DND-41 (cell line): ENCODE measurements at places on chromosomes 11 and 22.
A peak's percentile ranks its signal among the peaks of the same experiment; 100 is the strongest.

DNA sequence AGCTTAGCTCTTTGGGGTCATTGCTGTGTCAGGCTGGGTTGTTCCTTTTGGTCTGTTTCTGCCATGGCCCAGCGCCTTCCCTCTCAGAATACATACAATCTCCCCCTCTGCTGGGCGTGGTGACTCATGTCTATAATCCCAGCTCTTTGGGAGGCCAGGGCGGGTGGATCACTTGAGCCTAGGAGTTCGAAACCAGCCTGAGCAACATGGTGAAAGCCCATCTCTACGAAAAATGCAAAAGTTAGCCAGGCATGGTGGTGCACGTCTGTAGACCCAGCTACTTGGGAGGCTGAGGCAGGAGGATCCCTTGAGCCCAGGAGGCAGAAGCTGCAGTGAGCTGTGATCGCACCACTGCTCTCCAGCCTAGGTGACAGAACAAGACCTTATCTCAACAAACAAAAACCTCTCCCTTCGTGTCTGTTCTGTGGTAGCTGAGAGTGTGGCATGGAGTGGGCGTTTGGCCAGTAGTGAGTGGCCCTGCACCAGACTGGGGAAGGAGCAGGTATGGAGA is 46.7 kb upstream of the RAB1B start:
- no peak for DNase-seq

DNA sequence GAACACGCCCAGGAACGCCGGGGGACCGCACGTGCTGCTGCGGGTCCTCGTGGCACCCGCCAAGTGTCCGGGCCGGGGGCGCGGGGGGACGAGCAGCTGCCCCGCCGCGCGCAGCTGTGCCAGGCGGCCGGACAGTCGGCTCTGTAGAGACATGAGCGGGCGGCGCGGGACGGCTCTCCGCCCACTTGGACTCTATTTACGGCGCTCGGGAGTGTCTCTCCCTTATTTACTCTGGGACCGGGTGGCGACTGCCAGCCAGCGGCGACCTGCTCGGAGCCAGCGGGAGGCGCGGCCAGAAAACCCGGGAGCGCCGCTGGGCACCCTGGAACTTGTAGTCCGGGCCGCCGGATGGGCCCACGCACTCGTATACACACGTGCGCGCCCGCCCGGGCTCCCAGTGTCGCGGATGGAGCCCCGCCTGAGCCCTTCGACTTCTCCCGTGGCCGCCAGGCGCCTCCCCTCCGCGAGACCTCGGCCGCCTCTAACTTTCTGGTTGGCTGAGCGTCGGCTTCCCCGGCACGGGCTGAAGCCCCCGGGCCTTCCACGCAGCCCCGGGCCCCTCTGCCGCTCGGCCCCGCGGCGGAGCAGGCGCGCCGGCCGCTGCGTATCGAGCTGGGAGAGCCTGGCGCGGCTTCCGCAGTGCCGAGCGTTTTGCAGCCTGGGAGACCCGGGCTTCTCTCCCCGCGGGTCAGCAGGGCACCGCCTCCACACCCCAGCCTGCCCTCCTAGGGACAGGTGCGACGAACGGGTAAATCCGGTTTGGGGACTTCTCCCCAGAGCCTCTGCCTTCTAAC is at the start of gene MACROD1:
Gene MACROD1 (minus strand): TSS at position 272 of the 794 bp plus-strand sequence. CDS start 119 bp downstream, at position 153.
- DNase-seq = peak; percentile 85

DNA sequence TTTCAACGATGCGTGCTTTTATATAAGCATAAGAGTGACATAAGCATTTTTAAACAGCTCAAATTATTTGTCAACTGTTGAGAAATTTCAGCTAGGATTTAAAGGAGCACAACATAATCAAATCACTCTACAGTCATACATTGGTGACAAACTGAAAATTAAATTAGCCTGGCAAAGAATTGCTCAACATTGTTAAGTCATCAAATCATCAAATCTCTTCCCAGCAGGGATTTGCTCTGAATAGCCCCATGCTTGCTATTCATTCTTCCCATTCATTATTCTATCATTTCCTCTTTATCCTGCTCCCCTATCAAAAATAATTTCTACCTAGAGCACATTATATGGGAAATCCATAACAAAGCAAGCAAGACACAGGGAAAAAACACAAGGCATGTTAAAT is 198.7 kb upstream of the LUZP2 start:
- no peak for DNase-seq

GRCh38 chr11:25727944-25728343 is 604.0 kb upstream of the ANO3 start:
- DNase-seq = no peak

DNA sequence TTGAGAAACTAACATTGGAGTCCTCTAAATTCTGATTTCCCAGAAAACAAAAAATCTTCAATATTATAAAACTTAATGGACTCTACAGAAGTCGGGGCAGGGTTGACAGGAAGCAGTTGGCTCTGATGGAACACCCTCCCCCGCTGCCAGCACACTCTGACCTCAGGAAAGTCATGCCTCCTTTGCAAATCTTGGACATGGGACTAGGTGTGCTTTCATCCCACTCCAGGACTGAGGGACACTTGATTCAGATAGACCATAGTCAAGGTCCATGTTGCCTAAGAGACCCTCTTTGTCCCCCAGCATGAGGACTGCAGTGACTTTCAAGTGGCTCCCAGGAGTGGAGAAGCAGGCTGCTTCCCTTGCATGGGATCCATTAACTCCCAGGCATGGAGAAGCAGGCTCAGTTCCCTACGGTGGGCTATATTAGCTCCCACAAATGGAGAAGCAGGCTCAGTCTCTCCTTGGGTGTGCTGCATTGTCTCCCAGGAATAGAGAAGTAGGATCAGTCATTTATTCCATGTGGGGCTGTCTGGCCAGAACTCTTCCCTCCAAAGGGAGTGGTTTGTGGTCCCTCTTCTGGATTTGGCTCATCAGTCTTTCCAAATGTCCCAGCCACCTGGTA is 38.3 kb downstream of the C22orf31 start:
- DNase-seq = no peak

- DNase-seq = no peak
Observed at GRCh38 chr22:28706845-28707244, 27.2 kb upstream of the TTC28 start.

DNA sequence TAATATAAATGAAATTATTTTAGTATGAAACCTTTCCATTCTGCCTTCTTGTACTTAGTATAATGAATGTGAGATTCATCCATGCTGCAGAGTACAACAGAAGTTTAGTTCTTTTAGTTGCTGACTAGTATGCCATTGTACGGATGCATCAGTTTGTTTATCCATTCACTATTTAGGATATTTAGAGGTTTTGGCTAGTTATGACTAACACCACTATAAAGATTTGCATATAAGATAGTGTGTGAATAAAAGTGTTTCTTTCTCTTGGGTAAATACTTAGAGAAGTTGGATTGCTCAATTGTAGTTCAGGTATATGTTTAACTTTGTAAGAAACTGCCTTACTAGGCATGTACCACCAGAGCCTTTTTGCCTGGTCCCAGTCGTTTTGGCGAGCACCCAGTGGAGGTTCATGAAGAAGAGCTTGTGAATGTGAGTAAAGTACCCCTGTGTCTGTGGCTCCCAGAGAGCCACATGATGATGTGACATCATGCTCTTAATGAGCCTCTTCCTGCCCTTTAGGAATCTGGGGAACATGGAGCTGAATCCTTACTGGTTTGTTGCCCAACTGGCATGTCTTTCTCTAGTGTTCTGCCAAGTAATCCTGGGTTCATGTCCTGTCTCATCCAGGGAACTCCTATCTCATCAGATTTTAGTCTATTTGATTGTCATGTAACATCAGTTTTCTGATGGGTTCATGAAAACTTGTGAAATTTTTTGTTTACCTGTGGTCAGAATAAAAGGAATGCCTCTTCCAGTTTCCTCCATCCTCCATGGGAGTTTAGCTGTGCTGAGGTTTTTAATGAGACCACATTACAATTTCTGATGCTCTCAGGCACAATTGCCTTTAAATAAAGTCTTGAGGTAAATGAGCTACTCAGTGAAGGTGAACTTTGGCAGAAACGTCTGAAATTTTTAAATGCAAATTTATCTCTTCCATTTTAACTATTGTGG is 234.8 kb downstream of the CASP12 start:
- DNase-seq = no peak

DNA sequence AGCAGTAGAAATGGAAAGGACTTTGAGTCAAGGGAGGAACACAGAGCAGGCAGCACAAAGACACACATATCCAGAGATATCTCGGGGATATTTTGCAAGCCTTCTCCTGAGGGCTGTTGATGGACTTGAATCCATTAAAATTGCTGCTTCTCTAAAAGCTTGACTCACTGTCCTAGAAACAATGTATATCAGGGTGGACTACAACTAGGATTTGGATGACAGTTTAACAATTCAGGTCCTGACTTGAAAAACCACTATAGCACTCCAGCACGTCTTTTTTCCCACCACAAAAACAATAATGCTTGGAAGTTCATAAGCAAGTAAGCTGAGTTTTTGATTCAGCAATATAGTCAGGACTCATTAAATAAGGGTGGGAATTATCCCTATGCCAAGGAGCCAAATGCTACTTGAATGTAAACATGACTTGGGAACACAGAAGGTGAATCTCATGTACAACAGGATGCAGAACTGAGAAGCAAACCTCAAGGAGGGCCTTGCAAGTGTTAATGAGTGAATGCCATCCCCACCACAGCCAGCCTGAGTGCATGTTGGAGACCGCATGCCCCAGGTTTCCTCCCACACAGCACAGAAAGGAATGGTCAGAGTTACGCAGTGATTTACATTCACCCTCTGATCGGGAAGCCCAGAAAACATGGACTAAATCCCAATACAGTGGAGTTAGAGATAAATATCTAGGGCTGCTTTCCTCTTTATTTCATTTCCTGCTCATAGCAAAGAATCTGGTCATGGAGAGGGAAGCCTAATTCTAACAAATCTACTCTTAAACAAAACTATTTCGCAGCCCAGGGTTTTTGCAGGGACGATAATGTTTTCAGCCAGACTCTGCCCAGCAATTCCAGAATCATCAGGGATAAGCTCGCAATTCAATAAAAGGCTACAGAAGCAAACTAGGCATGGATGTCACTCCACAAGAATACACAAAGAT is 98.4 kb upstream of the OR9G4 start:
- DNase-seq = no peak

GRCh38 chr22:20154602-20155187 is 3.8 kb upstream of the CCDC188 start:
- DNase-seq = no peak

DNA sequence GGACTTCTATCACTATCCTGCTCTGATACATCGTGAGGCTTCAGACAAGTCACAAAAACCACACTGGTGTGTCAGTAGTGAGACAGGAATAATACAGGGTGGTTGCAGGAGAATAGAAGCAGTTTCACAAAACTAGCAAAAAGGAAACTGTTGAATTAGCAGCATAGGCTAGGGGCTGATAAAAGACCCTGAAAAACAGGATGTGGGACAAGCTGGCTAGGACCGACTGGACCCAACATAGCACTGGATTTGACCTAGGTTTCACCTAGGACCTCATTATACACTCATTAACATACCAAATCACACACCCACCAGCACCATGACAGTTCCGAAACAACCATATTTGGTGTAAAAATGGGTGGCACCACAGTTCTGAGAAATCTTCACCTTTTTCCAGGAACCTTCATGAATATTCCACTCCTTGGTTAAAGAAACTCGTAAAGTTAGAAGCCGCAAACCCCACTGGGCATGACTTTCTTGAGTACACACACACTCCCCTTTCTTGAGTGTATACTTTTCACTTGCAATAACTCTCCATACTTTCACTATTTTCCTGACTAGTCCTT is 76.2 kb downstream of the SLC1A2 start:
- no peak for DNase-seq

DNA sequence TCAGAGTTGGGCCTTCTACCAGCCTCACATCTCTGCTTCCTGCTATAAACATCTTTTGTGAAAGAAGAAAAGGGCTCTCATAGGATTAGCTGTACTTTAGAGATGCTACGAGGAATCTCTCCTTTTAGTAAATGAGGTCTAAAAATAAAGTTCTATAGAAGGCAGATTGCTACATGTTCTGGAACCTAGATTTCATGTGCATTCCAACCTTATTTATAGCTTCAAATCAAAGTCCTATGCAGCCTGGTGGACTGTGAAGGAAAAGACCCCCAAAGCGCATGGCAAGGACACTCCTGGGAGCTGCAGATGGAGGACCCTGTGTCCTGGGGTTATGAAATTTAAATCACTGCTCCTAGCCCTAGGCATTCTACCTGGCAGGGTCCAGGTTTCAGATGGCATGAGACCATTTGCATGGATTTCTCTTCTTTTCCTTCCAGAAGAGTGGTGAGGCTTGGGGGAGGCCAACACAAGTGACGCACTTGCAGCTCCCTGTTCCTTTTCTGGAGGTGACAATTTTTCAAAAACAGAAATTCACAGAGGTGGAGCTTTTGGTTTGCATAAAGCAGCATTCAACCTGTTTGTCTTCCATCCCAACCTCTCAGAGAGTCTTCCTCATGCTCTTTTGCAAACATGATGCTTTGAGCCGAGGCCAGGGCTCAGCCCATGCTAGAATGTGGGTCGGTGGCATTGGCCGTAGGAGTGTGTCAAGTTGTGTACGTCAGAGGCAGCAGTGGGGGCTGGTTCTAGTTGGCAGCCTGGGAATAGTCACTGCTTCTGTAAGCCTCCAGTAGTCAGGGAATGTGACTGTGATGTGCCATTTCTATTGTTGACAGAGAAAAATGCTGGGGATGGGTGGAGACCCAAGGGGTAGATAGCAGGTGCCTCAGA is 6.3 kb downstream of the CRY2 start:
- DNase-seq = no peak

GRCh38 chr22:39090426-39091064 is 6.5 kb upstream of the APOBEC3H start:
- DNase-seq = peak; percentile 85

- no peak for DNase-seq
Observed at GRCh38 chr22:50437511-50438304, 37.1 kb downstream of the SBF1 start.

- DNase-seq = no peak
Observed at GRCh38 chr11:69911310-69912160, 92.3 kb upstream of the FGF3 start.

GRCh38 chr11:11608783-11609232 is 13.0 kb downstream of the GALNT18 start:
- peak; percentile 11 for DNase-seq

DNA sequence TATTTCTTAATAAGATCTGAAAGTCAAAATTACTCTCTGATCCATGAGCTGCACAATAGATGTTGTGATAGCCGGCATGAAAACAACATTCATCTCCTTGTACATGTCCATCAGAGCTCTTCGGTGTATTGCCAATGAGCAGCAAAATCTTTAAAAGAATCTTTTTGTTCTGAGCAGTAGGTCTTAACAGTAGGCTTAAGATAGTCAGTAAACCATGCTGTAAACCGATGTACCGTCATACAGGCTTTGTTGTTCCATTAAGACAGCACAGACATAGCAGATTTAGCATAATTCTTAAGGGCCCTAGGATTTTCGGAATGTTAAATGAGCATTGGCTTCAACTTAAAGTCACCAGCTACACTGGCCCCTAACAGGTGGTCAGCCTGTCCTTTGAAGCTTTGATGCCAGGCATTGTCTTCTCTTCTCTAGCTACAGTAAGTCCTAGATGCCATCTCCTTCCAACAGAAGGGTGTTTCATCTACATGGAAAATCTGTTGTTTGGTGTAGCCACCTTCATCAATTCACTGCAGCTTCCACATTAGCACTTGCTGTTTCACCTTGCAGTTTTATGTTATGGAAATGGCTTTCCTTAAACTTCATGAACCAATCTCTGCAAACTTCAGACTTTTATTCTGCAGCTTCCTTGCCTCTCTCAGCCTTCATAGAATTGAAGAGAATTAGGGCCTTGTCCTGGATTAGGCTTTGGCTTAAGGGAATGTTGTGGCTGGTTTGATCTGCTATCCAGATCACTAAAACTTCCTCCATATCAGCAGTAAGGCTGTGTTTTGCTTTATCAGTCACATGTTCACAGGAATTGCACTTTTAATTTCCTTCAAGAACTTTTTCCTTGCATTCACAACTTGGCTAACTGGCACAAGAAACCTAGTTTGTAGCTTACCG is 28.4 kb downstream of the RRP8 start:
- DNase-seq = no peak

- peak; percentile 18 for DNase-seq
Observed at GRCh38 chr11:44634401-44635281, 69.2 kb downstream of the CD82 start.
